ENCODE measurements at places on chromosomes 13 and 19. TPM values are rescaled to one million over a fixed set of nuclear protein-coding genes. Genes with fewer than 3 reads are reported as not detected.

- peak; percentile 0 for DNase-seq
Measured at GRCh38 chr19:37778613-37779126, 716 bp downstream of the ZNF573 start.

- DNase-seq: no peak
Measured at GRCh38 chr19:18781885-18782527, 9.1 kb downstream of the COMP start.

DNA sequence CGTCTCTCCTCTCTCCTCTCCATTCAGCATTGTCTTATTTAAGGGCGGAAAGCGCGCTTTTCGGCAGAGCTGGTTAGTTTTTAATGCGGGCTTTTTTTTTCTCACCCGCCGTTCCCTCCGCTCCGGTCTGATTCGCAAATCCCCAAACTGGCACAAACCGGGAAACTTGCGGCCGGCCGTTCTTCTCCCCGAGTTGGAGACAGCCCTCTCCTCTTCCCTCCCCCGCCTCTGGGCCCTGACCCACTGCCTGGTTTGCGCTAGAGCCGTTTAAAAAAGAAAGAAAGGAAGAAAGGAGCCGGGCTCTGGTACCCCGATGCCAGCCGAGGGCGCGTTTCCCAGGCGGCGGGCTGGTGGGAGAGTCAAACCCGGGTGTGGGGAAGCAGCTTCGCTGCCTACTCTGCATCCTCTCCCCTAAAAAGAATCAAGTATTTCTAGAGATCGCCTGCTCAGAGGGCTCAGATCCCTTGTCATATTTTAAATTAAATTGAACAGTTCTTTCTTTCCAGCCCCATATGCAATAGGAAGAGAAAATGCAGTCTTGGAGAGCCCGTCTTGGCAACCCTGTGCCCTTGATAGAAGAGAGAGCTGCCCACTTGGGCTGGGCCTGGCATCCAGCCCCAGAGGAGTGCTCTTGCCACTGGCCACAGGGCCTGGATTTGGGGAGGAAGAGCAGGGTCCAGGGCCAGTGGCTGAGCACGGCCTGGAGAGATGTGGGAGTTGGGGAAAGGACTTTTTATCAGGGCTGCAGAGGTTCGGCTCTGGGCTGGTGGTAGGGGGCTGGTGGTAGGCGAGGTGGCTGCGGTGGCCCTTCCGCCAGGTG lies 19.0 kb downstream of the NFIX start:
- no peak for DNase-seq

DNA sequence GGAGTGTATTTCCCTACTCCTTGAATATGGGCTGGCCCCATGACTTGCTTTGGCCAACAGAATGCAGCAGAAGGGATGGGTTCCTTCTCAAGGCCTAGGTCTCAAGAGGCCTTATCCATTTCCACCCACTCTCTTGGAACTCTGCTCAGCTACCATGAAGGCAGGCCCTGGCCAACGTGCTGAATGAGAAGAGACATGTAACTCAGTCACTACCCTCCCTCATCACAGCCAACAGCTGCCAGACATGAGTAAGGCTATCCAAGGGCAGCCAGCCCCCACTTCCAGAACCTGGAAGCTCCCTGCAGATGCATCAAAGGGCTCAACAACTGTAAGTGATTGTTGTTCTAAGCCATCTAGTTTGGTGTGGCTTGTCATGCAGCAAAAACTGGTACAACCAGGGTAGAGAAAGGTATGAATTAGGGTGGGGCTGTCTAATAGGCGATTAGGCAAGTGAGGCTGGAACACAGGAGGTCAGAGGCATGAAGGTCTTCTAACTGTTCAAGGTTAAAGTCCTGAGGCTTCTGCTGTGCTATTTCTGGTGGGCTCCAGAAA lies 1.4 kb upstream of the RASL11A start:
- peak; percentile 28 for DNase-seq

The ANO8 gene
- total RNA-seq: 1.7 TPM

DNA sequence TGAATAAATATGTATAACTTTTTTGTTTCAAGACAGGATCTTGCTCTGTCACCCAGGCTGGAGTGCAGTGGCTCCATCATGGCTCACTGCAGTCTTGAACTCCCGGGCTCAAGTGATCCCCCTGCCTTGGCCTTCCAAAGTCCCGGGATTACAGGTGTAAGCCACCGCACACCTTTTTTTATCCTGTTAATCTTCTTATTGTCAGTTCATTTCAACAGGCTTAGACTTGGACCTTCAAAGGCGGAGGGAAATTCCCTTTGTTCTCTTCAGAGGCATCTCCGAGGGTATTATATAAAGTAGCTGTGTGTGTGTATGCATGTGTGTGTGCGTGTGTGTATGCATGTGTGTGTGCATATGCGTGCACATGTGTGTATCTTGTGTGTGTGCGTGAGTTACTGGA lies 35.0 kb downstream of the SUGP2 start:
- DNase-seq: no peak

The ZNF626 gene
- total RNA-seq: 5.3 TPM

DNA sequence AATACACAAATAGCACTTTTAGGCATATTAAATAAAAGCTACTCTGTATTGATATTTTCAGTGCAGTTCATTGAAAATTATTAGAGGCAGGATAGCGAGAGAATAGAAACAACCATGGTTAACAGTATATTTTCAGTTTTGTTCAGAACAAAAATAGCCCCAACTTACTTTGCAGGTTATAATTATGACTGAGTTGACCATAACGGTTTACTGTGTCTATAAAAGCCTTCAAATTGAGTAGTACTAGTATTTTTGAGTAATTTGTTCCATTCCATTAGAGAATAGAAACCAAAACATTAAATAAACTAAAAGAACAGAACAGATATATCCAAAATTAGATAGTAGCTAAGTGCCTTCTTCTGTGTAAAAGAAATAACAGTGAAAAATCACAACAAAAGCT lies 1108.4 kb upstream of the PCDH20 start:
- DNase-seq: no peak

- DNase-seq: no peak
Measured at GRCh38 chr13:94419925-94420305, 59.6 kb downstream of the DCT start.

The KASH5 gene
- total RNA-seq: not detected

The TRAPPC2B gene
- total RNA-seq: 14.4 TPM

- no peak for DNase-seq
Measured at GRCh38 chr13:103255587-103256301, 189.5 kb upstream of the SLC10A2 start.
